Heart right ventricle (tissue), 16 donors: ENCODE measurements at places on chromosomes 6 and 20. TPM values are rescaled to one million over a fixed set of nuclear protein-coding genes. Genes with fewer than 3 reads are reported as not detected.

GRCh38 chr20:44477151-44477550 lies 1.5 kb downstream of the TTPAL start:
- H3K27me3 ChIP-seq, result no peaks in the 10 kb centered on the region
- no peak overlapping the region for H3K27ac ChIP-seq
- DNase-seq, result no peak
- peaks cover 14% of the 10 kb centered on the region for H3K4me1 ChIP-seq
- H3K36me3 ChIP-seq, result peaks cover 26% of the 10 kb centered on the region
- no peak overlapping the region for H3K4me3 ChIP-seq

The CD83 gene
- total RNA-seq, result 2.1 TPM

DNA sequence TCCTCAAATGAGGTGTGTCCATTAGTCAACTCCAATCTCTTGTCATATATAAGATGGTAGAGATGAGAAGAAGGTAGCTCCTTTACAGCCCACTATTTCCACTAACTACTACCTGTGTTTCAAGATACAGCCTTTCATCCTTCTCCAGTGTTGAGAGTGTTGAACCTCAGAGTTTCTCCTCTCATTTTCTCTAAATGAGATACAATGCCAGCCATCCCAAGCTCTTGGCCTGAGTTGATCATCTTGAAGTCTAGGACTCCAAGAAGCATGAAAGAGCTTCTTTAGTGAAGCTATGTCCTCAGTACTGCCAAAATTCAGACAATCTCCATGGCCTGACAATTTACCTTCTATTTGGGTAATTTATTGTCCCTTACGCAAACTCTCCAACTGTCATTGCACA lies 548 bp upstream of the HLA-DRA start:
- H3K27me3 ChIP-seq, result no peaks in the 10 kb centered on the region
- no peaks in the 10 kb centered on the region for H3K4me1 ChIP-seq
- H3K4me3 ChIP-seq, result no peak overlapping the region
- no peak for DNase-seq

- no peaks in the 10 kb centered on the region for H3K36me3 ChIP-seq
- H3K27me3 ChIP-seq, result no peaks in the 10 kb centered on the region
- no peak for DNase-seq
- H3K27ac ChIP-seq, result peak overlapping the region; percentile 63
Measured at GRCh38 chr6:133055441-133055966, 185.7 kb upstream of the EYA4 start.

- H3K36me3 ChIP-seq, result no peaks in the 10 kb centered on the region
- no peak overlapping the region for H3K27ac ChIP-seq
- DNase-seq, result no peak
- no peaks in the 10 kb centered on the region for H3K27me3 ChIP-seq
- no peaks in the 10 kb centered on the region for H3K4me1 ChIP-seq
Measured at GRCh38 chr6:150269857-150270223, 99.0 kb upstream of the IYD start.

The PIM1 gene
- total RNA-seq, result 16.0 TPM

The PNPLA1 gene
- not detected for total RNA-seq

DNA sequence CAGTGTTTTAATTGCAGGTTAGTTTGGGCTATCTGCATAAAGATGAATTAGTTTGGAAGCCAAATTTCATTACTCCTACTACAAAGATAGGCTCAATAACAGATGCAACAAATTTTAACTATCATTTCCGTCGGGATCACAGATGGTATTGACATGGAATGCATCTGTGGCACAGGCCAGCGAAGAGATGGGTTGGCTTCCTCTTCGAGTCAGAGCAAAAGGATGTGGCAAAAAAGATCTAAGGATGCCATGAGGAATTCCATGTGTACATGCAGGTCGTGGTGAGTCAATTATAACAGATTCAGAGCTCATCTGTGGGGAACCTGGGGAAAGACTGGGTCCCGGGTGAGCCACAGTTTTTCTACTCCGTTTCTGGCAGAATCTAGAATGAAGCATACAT lies 83.0 kb upstream of the CITED2 start:
- no peak overlapping the region for H3K4me3 ChIP-seq
- no peaks in the 10 kb centered on the region for H3K36me3 ChIP-seq
- DNase-seq, result no peak
- no peak overlapping the region for H3K27ac ChIP-seq
- no peaks in the 10 kb centered on the region for H3K4me1 ChIP-seq
- no peaks in the 10 kb centered on the region for H3K27me3 ChIP-seq
